ENCODE measurements at places on chromosomes 4 and X.

DNA sequence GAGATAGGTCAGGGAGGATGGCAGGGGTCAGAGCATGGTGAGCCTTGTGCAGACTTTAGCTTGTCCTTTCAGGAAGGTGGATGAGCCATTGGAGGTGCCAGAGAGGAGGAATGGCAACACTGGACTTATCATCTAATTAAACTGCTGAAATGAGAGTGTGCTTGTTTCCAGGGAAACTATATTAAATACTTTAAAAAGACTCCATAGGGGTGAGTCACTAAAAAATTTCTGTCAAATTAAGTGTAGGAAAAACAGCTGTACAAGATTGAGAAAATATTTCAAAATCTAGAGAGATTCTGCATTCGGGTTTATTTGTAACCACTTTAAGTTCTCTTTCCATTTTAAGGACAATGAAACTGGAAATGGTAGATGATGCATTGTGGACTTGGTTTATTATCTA is 11.4 kb downstream of the FRAS1 start:
- DNase-seq: no peak

DNA sequence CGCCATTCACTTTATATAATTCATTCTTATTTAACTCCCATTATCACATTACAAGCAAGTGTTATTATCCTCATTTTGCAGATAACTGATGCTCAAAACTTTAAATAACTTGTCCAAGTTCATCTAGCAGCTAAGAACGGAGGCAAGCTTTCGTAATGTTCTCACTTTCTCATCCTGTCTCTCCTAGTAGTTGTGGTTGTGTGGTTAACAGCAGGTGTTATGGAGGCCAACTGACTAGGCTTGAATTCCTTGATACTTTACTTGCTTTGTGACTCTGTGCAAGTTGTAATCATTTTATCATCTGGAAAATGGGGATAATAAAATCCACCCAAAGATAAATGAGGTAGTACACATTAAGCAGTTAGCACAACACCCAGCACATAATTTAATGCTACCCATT is 109.9 kb upstream of the PTPN13 start:
- no peak for DNase-seq

- no peak for DNase-seq
Observed at GRCh38 chr4:25760518-25761157, 102.2 kb downstream of the SEL1L3 start.

DNA sequence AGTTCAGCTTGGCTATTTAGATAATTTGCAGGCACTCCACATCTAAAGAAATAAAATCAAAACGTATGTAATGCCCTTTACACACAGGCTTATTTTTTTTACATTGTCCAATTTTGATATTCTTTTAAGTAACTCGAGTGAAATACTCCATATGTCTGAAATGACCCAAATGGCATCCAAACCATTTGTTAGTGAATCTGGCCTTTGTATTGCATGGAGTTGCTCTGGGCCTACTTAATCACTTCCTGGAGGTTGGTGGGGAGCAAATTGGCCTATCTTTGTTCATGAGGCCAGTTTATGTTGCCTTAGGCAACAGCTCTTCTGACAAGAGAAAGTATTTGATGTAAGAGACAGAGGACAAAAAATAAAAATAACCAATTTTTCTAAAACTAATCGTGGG is 47.6 kb upstream of the TMEM131L start:
- DNase-seq: no peak

DNA sequence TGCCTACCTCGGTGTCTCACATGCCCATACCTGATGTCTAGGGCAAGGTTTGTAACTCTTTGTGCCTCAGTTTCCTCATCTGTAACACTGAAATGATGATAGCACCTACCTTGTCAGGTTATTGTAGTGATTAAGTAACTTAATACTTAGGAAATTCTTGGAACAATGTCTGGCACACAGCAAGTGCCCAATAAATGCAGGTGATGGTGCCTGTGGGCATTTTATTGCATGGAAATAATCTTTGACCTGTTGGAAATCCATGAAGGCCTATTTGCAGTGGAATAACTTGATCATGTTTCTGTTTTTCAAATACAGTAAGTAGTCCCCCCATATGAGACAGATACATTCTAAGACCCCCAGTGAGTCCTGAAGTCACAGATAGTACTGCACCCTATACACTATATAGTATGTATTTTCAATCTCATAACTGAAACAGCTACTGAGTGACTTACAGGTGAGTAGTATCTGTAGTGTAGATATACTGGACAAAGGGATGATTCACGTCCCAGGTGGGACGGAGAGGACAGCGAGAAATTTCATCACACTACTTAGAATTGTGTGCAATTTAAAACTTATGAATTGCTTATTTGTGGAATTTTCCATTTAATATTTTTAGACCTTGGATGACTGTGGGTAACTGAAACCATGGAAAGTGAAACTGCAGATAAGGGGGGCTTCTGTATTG is 42.1 kb downstream of the AFF1 start:
- DNase-seq: no peak

DNA sequence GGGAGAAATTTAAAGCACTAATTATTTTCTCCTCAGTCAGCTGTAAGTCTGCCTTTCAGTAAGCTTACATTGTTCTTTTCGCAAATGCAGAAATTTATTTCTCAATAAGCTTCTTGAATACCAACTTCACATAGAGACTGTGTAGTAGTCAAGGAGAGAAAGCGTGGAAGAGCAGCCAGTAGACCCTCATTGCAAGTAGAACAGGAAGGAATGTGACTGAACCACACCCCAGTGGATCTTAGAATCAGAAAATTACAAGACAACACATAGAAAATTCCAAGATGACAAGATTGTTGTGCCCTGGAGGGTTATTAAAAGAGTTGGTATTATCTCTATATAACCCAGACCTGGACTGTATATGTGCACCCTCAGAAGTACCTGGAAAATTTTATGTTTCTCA is 216.9 kb downstream of the RELL1 start:
- no peak for DNase-seq

DNA sequence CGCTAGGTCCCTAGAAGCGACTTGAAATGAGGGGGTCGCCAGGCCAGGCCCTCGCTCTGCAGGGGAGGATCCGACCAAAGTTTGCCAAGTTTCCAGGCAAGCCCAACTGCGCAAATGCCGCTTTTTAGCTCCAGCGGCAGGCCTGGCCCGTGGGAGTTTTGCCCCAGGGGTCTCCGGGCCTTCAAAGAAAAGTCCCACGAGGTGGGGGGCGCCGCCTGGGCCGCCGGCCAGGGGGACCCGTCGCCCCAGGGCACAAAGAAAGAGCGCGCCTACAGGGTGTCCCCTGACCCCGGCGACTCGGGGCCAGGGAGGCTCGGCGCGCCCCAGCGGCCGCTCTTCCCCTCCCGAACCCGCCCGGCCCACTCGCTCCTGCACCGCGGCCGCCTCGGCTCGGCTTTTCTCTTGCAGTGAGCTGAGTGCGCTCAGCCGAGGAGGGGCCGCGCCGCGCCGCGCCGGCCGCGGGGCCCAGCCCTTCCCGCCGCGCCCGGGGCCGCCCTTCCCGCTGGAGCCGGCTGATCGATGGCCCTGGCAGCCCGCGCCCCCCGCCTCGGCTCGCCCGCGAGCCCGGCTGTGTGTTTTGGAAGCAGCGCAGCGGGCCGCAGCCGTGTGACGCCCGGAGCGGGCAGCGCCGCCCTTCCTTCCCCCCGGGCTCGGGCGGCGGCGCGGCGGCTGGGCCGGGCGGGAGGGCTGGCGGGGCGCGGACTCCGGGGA is 754 bp upstream of the KLF3 start:
- peak; percentile 51 for DNase-seq

- no peak for DNase-seq
Observed at GRCh38 chrX:11363069-11363594, 69.9 kb downstream of the AMELX start.

- DNase-seq: no peak
Observed at GRCh38 chr4:131526686-131527085, 1622.4 kb upstream of the PCDH10 start.

GRCh38 chr4:14254252-14254651 is 626.7 kb upstream of the BOD1L1 start:
- peak; percentile 25 for DNase-seq

DNA sequence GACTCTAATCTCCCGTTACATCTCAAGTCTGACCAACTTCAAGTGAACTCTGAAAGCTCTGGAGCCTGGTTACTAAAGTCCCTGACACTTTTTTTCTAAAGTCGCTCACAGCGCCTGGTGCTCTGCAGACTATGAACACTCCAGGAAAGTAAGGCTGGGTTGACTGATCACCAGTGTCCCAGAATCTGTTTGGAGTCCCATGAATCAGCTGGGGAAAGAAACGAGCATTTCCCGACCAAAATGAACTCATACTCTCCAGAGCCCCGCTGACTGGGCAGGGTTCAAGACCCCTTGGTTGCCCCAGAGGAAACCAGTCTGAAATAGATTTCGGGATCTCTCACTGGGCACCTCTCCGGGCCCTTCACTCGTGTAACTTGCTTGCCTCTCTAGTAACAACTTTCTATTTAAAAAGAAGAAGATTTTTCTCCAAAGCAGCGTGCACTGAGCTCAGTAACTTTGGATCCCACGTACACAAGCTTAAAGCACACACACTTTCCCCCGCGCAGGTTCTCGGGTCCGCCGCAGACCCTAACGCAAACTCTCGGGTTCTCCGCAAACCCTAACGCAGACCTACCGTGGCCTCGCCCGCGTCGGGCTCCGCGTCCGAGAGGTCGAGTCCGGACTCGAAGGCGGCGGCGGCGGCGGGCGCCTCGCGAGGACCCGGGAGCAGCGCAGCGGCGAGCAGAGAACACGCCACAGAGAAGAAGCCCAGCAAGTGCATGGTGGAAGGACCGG is 964 bp downstream of the VEGFC start:
- DNase-seq: no peak

GRCh38 chrX:21838937-21839333 is 482 bp upstream of the MBTPS2 start:
- DNase-seq: no peak

GRCh38 chrX:111465669-111466068 is 45.8 kb upstream of the SERTM2 start:
- DNase-seq: no peak

DNA sequence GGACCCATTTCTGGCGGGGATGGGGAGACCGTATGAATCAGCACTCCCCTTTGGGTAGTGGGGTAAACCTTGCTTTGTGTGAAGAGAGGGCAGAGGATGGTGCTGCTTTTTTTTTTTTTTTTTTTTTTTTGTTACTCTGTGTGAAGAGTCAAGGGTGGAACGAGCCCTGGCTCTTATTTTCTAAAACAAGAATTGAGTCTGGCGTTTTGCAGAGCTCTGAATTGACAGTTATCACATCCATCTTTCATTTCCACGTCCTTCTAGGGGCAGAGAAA is 1.2 kb downstream of the SLAIN2 start:
- no peak for DNase-seq

DNA sequence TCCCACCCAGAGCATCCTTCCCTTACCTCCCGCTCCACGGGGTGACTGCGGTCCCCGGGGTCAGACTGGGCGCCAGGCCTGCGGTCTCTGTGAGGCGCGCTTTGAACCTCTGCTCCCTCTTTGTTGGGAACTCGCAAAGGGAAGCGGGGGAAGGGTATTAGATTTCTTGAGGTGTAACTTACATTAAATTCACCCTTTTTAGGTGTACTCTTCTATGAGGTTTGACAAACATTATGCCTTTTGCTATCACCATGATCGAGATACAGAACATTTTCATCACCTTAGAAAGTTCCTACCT is 569 bp downstream of the DCK start:
- no peak for DNase-seq

GRCh38 chrX:16853537-16853936 is 16.6 kb downstream of the RBBP7 start:
- DNase-seq: no peak

DNA sequence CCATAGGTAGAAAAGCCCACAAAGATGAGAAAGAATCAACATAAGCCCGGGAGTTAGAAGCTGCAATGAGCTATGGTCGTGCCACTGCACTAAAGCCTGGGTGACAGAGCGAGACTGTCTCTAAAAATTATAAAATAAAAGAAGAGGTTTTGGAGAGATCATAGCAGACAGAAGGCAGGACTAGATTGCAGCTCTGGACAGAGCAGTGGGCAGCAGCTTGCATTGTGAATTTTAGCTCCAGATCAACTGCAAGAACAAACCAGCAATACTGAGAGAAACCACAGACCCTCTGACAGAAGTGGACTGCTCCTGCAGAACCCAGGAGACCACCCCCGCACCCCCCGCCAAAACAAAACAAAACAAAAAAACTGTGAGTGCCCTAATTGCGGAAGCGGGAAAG is 30.6 kb downstream of the SOWAHB start:
- no peak for DNase-seq

DNA sequence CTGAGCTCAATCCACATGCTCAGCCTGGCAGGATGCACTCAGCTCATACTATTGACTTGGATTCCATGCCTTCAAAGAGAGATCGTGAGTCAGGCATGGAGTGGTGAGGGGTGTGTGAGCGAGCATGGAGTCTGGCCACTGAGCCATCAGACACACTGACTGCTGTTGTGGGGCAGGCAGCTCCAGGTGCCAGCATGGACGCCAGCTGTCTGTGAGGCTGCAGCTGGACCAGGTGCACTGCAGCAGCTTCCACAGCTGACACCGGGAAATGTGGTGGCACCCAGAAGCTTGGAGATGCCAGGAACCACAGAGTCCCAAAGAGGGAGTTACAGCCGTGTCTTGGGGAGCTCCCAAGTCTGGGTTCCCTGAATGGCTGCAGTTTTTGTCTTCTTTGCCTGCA is 1026.4 kb upstream of the ADGRL3 start:
- DNase-seq: no peak

GRCh38 chr4:175431694-175432093 is 380.4 kb downstream of the GPM6A start:
- no peak for DNase-seq

DNA sequence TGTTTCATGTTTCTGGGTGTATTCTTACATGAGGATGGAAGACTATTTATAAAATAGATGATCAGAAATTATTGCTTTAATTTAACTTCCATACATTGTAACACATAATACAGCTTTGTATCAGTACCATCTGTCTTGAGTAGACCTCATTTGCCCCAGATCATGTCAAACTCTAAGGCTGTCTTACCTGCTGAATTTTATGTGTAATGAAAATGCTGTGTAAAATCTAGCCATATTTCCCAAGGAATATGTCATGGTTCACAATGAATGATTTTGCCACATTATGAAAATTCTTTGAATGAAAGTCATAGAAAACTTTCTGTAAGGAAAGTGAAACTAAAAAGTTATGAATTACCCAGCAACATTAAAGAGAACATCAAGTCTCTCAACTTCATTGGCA is 7.4 kb downstream of the BDH2 start:
- no peak for DNase-seq

DNA sequence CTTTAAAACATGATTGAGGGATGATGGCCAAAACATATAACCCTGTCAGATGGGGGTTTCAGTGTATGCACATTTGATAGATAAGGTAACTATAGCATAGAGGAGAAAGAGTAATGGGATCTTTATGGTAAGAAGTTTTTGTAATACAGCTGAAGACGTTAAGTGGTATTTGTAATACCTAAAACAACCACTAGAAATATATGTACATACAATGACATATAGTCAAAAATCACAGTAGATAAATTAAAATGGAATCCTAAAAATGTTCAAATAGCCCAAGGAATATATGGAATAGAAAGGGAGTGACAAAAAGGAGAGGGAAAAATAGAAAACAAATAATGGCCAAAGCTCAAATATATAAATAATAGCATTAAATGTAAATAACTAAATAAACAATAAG is 371.3 kb upstream of the FSTL5 start:
- DNase-seq: no peak

Measured in activated naive CD4-positive, alpha-beta T cell treated with anti-CD3 and anti-CD28 coated beads for 36 hours (primary cell).